ENCODE measurements at places on chromosomes 7 and 10. TPM values are rescaled to one million over a fixed set of nuclear protein-coding genes. Genes with fewer than 3 reads are reported as not detected.

DNA sequence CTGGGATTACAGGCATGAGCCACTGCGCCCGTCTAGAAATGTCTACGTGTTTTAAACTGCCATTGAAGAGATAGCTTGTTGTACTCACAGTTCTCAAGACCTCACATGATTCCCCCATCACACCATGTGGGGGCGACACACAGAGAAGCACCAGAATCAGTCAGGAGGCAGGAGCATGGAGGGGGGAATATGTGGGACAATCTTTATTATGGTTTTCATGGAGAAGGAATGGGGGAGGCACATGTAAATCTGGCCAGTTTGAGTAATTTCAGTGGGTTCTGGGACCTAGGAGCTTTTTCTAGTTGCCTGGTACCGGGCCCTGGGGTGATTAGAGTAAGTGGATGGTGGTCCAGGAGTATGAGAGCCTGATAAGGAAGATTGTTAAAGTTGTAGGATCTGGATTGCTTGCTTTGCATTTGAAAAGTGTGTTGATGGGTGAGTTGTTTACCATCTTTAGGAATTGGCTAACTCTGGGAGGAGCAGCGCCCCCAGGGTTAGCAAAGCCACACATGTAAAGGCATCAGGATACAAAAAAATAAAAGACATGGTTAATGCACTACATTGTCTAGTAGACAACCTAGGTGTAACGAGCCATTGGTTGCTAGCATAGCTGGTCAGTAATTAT is 85.4 kb upstream of the SLC13A1 start:
- no peak for DNase-seq

GRCh38 chr7:144584726-144585125 is 181.2 kb upstream of the NOBOX start:
- DNase-seq: no peak

DNA sequence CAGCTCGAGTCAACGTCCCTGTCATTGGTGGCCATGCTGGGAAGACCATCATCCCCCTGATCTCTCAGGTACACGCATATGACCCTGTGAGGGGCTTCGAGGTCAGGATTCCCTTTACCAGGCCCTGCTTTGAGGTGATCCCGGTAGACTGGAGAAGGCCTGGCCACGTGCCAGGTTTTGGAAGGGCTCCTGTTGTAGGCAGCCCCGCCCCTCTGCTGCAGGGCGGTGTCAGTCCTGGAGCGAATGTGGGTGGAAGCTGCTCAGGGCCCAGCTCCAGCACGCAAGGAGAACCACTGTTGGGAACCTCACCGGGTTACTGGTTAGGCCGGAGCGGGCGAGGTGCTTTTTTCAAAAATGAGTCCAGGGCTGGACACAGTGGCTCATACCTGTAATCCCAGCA is 15.6 kb downstream of the MDH2 start:
- peak; percentile 44 for DNase-seq

GRCh38 chr10:100184840-100185239 is 989 bp downstream of the ERLIN1 start:
- no peak for DNase-seq

DNA sequence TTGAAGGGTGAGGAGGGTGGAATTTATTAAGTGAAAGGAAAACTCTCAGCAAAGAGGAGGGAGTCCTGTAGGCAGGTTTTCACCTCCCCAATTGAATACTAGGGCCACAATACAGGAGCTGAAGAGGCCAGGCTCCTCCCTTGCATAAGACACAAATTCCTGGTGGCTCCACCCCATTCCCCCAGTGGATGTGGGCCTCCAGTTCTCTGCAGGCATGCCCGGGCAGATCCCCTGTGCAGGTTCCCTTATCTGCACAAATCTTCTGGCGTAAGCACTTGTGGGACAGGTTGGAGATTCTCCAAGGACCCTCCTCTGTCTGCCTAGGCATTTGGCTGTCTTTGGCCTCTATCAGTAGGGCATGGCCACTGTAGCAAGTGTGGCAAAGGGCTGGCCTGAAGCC is 847.1 kb upstream of the MBL2 start:
- no peak for DNase-seq

Gene TMEM178B
- 0.15 TPM for total RNA-seq

Gene ZNF804B
- total RNA-seq: not detected

- no peak for DNase-seq
These were observed 469.8 kb downstream of the KIF20B start for GRCh38 chr10:90171014-90171722.

Gene TAF6
- total RNA-seq: 44.4 TPM

Gene CALML5
- total RNA-seq: 6,129 TPM

Gene CUBN
- total RNA-seq: 1.8 TPM

DNA sequence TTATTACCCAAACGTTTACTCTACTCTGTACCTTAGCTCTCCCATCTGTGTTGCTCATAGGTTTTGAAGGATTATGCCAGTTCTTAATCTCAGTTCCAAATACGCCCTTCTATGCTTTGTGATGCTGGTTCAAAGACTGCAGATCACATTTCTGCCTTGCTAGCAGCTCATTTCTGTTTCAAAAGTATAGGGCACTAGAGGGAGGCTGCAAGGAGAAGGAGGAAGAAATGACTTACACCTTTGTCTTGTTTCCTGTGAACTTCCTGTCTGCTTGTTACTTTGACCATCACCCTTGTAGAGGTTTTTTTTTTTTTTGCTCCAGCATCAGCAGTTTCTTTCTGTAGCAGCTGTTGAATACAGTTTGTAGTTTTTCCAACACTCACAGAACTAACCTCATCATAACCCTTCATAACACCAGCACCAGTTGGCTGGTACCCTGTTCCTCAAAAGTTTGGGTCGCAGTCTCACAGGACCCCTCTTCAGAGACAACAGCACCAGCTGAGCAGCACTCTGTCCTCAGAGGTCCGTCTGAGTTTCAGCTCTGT is 16.5 kb downstream of the SLK start:
- no peak for DNase-seq

Gene GJD4
- total RNA-seq: not detected

DNA sequence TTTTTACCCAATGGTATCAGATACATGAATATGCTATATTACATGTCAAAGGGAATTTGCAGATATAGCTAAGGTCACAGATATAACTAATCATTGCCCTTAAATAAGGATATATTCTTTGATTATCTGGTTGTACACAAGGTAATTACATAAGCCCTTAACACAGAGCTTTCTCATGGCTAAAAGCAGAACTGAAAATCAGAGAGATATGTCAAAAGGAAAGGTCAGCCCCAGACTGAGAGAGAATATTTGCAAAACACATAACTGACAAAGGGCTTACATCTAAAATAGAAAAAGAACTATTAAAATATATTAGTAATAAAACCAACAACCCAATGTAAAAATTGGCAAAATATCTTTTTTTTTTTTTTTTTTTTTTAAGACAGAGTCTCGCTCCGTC is 1029.5 kb upstream of the LRRN3 start:
- no peak for DNase-seq

DNA sequence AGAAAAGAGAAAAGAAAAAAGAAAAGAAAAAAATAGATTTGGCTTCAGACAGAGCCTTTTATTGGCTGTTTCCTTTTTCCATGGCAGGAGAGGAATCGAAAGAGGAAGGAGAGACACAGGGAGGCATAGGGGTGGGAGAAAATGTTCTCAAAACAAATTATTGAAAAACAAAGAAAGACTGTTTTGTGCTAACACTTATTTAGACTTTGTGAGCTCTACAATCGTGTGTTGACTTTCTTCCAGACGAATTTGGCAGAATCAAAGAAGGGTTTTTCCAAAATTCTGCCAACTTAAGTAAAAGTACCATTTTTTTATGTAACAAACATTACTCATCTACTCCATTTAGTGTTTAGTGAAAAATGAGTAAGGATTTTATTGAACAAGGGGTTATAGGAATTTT is 982.2 kb downstream of the REEP3 start:
- DNase-seq: no peak

- DNase-seq: no peak
These were observed 31.8 kb upstream of the TM9SF3 start for GRCh38 chr10:96618653-96619052.

Gene PTTG1IP2
- not detected for total RNA-seq

- no peak for DNase-seq
These were observed 56.8 kb upstream of the CD36 start for GRCh38 chr7:80581486-80582260.

All from lower leg skin (tissue), 4 donors.